Stimulated activated CD4-positive, alpha-beta T cell treated with anti-CD3 and anti-CD28 coated beads, TNF-alpha, amount 100 ng/mL, for 24 hours (primary cell): ENCODE measurements at places on chromosomes 12 and 14.
A peak's percentile ranks its signal among the peaks of the same experiment; 100 is the strongest.

DNA sequence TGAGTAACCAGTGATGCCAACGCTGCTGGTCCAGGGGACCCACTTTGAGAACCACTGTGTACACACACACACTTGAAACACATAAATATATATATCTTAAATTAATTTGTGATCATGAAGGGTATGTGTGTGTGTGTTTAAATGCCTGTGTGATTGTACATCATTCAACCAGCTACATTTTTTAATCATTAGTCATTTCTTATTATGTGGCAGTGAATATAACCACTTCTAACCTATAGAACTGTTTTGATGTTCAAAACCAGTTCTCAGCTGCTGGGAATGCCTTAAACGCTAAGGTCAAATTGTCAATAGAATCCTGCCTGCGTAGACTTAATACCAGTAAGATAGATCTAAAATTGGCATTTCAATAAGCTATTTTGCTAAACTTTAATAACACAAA, 330.0 kb downstream of the SYT1 start:
- no peak for DNase-seq

GRCh38 chr12:109385339-109386058, 37.8 kb downstream of the MYO1H start:
- no peak for DNase-seq

DNA sequence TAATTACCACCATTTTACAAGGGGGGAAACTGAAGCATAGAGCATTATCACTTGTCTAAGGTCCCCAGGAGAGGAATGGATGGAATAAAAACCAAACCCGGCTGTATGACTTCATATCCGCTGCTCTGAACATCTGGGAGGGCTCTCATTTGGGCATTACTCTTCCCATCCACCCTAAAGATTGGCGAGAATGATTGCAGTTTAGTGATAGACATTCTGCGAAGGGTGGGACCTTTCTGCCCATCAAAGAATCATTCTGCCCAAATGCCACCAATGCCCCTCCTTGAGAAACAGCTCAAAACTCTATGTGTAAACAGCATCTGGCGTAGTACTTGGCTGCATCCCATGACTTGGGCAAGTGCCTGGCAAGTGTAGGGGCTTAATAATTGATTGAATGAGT, 11.6 kb downstream of the CHST11 start:
- no peak for DNase-seq

DNA sequence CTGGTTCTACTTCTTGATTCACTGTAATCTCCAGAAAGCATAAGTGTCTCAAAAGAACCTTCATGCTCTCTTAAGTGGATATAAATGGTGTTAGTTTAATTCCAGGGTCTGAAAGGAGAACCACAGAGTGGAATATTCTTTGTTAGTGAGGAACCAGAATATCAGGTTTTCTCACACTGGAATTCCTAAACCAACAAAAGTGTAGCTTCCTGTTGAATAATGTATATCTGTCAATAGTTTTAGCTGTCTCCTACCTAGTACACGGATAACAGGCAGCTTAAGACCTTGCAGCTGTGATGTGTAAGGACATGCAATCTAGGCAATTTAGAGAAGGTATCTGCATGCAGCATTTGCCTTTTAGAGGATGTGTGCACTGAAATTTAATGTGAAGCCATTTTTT, 24.0 kb downstream of the LRIG3 start:
- DNase-seq, result no peak

DNA sequence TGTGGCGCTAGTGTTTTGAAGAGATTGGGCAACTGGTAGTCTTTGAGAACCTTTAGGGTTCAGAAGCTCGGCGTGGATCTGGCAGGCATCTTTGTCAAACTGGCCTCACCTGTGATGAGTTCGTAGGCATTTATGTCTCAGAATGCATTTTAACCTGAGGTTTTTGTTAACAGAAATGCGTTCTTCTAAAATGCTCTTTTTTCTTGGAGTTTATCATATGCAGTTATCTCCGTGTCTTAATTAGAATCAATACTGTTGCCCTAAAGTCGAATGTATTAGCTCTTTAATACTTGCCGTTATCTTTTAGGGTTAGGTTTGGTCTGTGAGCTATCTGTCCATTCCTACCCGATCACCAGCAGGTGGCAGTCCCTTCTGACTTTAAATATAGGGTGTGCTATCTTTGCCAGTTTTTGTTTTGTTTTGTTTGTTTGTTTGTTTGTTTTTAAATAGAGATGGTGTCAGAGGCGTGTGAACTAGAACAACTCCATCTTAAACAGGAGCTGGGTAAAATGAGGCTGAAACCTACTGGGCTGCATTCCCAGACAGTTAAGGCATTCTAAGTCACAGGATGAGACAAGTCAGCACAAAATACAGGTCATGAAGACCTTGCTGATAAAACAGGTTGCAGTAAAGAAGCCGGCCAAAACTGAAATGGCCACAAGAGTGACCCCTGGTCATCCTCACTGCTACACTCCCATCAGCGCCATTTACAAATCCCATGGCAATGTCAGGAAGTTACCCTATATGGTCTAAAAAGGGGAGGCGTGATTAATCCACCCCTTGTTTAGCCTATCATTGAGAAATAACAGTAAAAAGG, 1.4 kb downstream of the ATF1 start:
- peak; percentile 27 for DNase-seq

DNA sequence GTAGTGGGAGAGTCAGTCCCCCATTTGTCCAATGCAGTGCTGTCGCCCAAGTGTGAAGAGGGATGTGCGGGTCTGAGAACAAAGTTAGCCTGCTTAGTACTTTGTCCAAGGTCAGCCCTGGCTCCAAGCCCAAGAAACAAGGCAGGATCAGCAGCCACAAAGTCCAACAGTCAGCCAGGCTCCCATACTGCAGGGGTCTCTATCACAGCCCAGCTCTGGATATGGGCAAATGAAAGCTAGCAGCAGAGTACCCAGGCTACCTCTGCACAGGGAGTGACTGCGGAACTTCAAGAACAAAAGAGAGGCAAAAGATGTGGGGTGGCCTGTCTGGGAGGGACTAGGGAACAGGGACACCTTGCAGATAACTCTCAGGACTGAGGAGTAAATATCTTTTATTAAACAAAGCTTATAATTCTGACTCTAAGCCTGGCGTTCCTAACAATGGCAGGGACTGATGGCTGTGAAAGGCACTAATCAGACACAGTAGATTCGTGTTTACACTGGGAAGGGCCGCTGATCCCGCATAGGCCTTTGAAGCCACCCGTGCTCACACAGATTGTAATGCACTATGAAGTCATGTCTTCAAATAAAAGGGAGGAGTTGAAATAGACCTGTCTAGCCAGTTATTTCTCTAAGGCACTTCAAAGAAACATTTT, 91.0 kb upstream of the EEA1 start:
- no peak for DNase-seq

DNA sequence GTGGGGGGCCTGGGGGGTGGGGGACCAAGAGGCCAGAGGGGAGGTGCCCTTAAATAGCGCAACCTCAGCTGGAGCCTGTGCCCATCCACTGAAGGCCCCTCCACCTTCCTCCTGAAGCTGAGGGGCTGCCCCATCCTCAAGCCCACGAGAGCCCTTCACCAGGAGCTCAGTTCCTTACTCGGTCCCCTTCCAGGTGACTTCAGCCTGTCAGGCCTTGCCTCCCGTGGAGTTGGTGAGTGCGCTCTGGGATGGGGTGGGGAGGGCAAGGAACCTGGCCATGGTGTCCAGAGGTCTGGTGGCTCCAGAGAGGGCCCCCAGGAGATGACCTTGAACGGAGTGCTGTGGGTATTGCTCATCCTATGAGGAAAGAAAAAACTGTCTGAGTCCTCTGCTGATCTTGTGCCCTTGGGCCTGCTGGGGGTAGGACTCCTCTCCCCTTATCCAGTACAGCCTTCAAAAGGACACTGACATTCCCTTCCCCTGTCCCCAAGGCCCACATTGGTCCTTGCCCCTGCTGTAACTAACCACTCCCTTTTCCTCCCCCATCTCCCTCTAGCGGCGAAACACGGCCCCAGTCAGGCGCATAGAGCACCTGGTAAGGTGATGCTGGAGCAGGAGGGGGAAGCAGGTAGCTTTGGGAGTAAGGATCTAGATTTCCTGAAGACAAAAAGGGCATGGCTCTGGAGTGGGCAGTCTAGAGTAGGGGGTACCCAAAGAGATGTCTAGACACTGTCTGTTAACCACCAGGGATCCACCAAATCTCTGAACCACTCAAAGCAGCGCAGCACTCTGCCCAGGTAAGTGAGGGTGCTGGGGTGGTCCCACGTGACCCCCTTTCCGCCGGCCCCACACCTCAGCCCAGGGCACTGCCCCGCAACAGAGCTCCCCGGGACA, 3.6 kb downstream of the TNS2 start:
- DNase-seq, result peak; percentile 35

DNA sequence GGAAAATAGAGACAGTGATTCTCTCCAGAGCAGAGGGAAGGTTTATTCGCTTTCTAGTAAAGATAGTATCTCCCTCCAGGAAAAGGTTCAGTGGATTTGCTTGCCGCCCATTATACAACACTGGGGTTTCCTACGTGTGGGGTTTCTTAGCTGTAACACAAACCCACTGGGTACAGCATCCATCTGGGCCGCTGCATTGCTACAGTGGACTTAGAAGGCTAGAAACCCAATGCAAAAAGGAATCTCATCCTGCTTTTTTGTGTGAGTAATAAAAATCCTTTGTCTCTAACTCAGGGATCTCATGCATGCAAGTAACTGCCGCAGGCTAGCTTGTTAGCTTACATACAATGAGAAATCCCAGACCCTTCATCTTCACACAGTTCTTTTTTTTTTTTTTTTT, 67.1 kb upstream of the BCL2L14 start:
- DNase-seq, result no peak

DNA sequence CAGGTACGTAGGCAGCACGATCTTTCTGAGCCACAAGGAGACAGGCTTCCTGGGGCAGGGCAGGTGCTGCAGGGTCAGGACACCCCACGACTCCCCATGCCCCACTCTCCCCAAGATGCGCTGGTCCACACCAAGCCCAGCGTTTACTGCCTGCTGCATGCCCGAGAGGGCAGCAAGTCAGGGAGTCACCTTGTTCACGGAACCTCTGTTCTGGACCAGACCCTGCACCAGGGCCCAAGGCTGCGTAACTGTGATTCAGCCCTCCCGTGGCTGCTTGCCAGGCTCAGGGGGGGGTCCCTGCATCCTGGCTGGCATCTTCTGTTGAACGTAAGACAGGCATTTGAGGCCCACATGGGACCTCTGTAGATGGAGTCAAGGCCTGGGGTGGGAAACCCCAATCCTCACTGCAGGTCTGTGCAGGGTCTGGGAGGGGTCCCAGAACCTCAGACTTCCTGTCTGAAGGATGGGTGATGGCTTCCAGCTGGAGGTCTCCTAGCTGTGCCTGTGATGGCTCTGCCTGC, 228.6 kb upstream of the RTL1 start:
- no peak for DNase-seq

DNA sequence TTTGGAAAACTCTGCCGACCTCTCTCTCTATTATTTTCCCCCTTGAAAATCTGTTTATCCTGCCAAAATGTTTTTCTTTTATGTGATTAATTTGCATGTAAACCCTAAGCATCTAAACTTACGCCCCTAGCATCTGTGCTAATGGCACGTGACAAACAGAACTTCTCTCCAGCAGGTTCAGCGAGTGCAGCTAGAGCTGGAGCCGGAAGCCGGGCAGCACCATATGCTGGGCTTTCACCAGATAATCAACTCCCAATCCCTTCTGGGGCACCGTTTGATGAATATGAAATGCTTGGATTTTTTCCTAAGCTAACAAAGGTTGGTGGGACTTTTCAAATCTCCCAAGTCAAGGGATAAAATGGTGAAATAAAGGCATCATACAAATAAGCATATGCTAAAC, 667.5 kb upstream of the TMEM132C start:
- no peak for DNase-seq

DNA sequence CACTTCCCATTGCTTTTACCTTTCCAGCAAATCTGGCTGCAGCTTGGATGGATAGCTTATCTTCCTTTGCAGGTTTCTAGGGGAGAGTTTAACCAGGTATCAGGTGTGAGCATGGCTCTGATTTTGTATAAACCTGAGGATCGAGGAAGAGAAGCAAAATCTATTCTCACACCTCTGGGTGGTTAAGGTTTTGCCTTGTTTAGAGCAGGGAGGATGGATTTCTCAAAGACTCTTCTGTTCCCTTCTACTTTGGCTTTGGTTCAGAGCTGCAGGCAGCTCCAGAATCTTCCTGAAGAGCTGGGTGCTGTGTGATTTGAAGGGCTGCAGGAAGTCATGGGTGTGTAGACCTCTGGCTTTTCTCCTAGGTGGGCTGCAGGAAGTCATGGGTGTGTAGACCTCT, 1.7 kb downstream of the JDP2 start:
- DNase-seq, result no peak

- DNase-seq, result no peak
Observed at GRCh38 chr12:119399301-119399700, 64.8 kb downstream of the CCDC60 start.

DNA sequence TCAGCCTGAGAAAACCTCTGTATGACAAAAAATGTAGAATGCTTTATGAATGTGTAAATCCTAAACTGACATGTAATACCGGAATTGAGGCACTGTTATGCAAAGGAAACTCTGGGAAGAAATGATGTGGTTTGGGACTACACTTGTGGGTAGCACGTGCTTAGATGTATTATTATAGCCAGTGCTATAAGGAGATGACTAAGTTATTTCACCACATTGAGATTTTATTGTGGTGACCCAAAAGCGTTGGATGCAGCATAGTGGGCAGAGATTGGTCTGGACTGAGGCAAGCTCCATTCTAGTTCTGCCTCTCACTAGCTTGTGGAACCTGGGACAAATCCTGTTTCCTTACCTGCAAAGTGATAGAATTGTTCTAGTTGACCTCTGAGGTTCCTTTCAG, 172.2 kb downstream of the SNAPC1 start:
- no peak for DNase-seq

DNA sequence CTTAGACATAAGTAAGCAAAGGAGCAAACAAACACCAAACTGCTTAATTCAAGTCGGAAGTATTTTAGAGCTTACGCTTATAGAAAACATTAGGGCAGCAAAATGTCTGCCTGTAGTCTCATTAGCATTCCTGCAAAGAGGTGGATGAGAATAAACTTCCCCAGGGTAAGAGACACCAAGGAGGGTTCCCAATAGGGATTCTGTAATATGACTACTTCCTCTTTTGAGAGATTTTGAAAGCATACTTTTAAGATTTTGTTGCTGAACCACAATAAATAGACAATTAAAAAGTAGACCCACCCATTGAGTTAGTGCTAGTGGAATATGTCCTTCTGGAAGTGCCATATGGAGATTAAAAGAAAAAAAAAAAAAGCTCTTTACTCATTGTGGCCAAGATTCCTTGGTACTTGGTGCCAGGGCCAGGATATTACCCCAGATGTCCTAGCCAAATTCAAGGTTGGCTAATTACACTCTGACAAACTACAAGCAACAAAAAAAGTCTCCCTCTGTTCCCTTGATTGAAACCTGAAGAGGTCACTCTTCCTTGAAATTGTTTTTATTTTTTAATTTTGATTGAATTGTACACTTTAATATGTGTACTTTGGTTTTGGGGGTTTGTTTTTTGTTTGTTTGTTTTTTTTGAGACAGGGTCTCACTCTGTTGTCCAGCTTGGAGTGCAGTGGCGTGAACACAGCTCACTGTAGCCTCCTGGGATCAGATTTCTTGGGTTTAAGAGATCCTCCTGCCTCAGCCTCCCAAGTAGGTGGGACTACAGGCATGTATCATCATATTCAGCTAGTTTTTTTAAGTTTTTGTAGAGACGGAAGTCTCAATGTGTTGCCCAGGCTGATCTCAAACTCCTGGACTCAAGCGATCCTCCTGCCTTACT, 8.7 kb downstream of the CLIP1 start:
- no peak for DNase-seq
